ENCODE measurements at places on chromosomes 5 and 9. TPM values are rescaled to one million over a fixed set of nuclear protein-coding genes. Genes with fewer than 3 reads are reported as not detected.

Gene INSL6
- not detected for total RNA-seq

Gene FOXD4L5
- not detected for total RNA-seq

Gene ZNF658
- total RNA-seq, result 1.2 TPM

Gene PCDHB14
- total RNA-seq, result 0.23 TPM

Gene ST6GALNAC4
- total RNA-seq, result 28.2 TPM

Gene IFNK
- total RNA-seq, result not detected

Gene TMEM174
- not detected for total RNA-seq

Gene GPRIN1
- total RNA-seq, result 34.0 TPM

Gene NUTM2F
- not detected for total RNA-seq

Gene ARHGEF37
- total RNA-seq, result 2.7 TPM
